Activated naive CD8-positive, alpha-beta T cell treated with anti-CD3 and anti-CD28 coated beads, Interleukin-2, amount 10 ng/mL, durations not matched to agents 7 days and 5 days (primary cell): ENCODE measurements at places on chromosomes 1 and 21. TPM values are rescaled to one million over a fixed set of nuclear protein-coding genes. Genes with fewer than 3 reads are reported as not detected.
A peak's percentile ranks its signal among the peaks of the same experiment; 100 is the strongest.

DNA sequence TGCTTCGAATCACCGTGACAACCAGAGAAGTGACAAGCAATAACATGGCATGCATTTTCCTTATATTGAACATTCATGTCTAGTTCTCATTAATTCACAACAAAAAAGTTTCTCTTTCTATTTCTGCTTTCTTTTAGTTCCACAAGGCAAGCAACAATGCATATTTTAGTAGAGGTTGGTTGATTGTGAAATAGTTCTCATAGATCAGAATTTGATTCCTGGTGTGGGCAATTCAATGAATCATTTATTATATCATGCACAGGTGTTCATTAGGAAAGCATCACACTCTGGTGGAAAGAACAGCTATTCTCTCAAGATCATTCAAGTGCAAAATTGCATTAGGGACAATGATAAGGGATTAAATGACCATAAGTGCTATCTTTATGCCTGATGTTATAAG lies 980.9 kb downstream of the BRINP3 start:
- DNase-seq: no peak
- no peaks in the 10 kb centered on the region for H3K27me3 ChIP-seq
- no peak overlapping the region for H3K4me3 ChIP-seq
- no peak overlapping the region for H3K27ac ChIP-seq

DNA sequence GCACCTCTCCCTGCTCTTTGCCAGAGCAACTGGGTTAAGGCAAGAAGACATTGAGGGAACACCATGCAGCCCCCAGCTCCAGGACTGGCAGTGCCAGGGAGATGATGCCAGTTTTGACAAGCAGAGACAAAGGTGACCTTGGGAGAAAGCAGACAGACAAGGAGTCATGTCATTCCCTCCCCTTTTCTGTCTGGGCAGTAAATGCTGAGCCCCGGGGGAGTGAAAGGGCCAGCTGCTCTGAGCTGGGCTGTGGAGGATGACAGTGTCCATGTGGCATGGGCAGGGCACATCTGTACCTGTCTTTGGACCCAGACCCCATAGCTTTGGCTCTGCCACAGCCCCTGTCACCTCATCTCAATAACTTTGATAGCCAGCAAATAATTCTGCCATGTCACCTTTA lies 24.2 kb downstream of the PLEKHA6 start:
- DNase-seq: no peak
- no peak overlapping the region for H3K27ac ChIP-seq
- H3K36me3 ChIP-seq: no peaks in the 10 kb centered on the region
- peaks cover under 1% of the 10 kb centered on the region for H3K27me3 ChIP-seq
- H3K4me1 ChIP-seq: no peaks in the 10 kb centered on the region

DNA sequence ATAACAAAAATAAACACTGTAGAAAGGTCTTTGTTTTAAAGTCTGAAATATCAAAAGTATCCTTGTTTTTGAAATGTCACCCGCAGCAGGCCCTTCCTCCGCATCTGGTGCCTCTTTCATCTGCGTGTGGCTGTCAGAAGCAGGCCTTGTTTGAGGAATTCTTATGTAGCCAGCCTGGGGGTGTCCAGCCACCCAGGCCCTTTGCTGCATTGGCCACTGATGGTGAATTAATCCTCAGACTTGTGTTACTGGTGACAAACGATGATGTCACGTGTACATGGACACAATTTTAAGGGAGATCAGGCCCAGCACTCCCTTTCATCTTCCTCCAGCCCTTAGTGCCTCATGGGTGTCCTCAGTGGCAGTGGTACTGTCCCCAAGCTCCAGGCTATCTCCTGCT lies 208.0 kb upstream of the GALNT2 start:
- H3K4me1 ChIP-seq: peaks cover 5% of the 10 kb centered on the region
- H3K27ac ChIP-seq: no peak overlapping the region
- H3K27me3 ChIP-seq: no peaks in the 10 kb centered on the region
- no peak for DNase-seq
- H3K36me3 ChIP-seq: no peaks in the 10 kb centered on the region
- H3K4me3 ChIP-seq: no peak overlapping the region

GRCh38 chr1:152525080-152525641 lies 10.9 kb downstream of the CRCT1 start:
- H3K27me3 ChIP-seq: peaks cover 27% of the 10 kb centered on the region
- H3K36me3 ChIP-seq: no peaks in the 10 kb centered on the region
- H3K4me1 ChIP-seq: no peaks in the 10 kb centered on the region

S100A7 gene
- total RNA-seq: not detected

GRCh38 chr1:175128523-175128922 lies 60.9 kb downstream of the TNN start:
- H3K36me3 ChIP-seq: no peaks in the 10 kb centered on the region
- no peak overlapping the region for H3K4me3 ChIP-seq
- no peak for DNase-seq
- H3K27me3 ChIP-seq: peaks cover 6% of the 10 kb centered on the region
- H3K4me1 ChIP-seq: peaks cover 3% of the 10 kb centered on the region
- no peak overlapping the region for H3K27ac ChIP-seq

- no peak overlapping the region for H3K4me3 ChIP-seq
- no peak for DNase-seq
- no peaks in the 10 kb centered on the region for H3K4me1 ChIP-seq
- no peaks in the 10 kb centered on the region for H3K36me3 ChIP-seq
- no peaks in the 10 kb centered on the region for H3K27me3 ChIP-seq
These were observed 336.6 kb upstream of the LYPLAL1 start for GRCh38 chr1:218837051-218837450.

GRCh38 chr1:169427081-169427641 lies at the start of gene CCDC181:
TSS of gene CCDC181 (minus strand) at chr1:169427474. CDS start at chr1:169424927, 2,547 bp downstream.
- no peak within 1 kb of the TSS for H3K27ac ChIP-seq
- peaks cover 72% of the 10 kb centered on the region for H3K27me3 ChIP-seq
- peak; percentile 70 for DNase-seq
- H3K36me3 ChIP-seq: no peaks in the 10 kb centered on the region
- H3K4me1 ChIP-seq: peaks cover 3% of the 10 kb centered on the region

- no peak for DNase-seq
- no peak overlapping the region for H3K27ac ChIP-seq
- no peaks in the 10 kb centered on the region for H3K4me1 ChIP-seq
- H3K36me3 ChIP-seq: no peaks in the 10 kb centered on the region
These were observed 4.6 kb upstream of the PLA2G2D start for GRCh38 chr1:20123722-20124455.
